NCI-H1092 treated with DMSO at 0.1 percent for 48 hours (cell line): ENCODE measurements at places on chromosomes 7 and 10.

DNA sequence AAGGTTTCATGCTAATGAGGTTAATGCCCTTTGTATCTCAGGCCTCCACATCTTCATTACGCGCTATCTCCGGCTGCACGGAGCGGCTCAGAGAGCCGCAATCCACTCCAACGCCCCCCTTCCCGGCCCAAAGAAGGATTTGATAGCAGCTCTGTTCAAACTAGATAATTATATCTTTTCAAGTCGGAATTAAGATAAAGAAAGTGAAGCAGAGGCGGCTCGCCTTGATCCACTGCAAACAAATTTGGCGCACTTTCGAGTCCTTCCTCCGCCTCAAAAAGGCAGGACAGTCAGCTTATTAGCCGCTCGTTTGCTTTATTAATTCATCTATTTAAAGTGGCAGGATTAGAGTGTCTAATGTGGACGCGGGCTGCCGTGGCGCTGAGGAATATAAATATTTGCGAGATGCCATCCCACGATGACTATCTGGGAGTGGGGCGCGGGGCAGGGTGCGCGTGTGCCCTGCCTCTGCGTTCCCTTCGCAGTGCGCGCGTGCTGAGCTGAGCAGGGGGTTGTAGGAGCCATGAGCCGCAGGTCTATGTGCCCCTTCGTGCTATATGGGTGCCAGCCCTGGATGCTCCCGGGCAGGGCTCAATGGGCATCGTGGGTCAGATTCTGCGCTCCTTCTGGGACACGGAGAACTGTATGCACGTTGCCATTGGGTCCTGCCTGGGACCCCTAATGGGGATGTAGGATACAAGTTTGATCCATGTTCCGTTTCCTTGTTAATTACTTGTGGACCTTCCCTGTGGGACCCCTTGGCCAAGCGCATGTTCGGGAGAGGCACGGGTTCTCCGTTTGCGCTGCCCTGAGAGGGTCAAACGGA, 9.0 kb downstream of the EMX2 start:
- DNase-seq = no peak

GRCh38 chr10:48480397-48481374, 124.2 kb downstream of the ARHGAP22 start:
- no peak for DNase-seq

DNA sequence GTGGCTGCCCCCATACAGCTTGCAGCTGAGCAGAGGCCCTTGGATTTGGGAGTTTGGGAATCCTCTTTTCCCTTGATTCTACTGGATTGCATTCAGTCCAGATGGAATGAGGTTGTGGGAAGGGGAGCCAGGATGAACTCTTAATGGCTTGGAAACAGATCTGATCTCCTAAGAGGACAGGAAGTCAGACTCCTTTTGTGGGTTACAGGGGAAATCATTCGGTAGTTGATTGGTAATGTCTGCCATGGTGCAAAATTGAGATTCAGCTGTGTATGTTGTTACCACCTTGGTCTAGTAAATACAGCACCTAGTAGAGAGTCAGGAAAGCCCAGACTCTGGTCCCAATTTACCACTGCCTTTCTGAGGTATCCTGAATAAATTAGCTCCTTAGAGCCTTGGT, 144.2 kb upstream of the TNRC18 start:
- DNase-seq = no peak

DNA sequence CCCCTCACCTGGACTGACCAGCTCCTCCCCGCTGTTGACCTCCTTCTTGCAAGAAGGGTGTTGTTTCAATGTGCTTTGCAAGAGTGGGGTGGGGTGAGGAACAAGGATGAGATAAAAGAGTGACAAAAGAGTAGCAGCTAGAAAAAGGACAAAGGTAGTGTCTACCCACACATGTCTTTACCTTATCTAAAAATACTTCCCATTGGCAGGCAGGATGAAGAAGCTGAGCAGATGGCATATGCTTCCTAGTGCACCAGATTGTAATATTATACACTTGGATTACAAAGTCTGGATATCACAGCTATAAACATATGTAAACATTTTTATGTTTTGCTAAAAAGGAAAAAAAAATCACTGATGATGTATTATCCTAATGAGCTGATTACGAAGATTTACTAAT, 34.5 kb downstream of the CHN2 start:
- DNase-seq = peak; percentile 45

DNA sequence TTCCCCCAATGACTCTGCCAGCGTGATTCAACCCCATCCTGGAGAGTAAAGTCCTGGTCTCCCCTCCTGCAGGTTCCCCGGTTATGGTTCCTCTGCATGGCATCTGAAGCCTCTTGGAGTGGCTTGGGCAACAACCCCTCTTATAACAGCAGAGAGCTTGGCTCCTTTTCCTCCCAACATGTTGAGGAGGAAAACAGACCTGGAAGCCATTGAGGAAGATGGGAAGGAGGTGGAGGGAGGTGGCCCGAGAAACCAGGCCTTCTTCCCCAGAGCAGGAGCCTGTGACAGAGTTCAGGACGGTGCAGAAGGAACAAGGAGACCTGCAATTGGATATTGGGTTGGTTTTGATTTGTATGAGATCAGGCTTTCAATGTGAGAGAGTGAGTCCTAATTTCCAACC, 184.0 kb upstream of the ADCY1 start:
- no peak for DNase-seq

DNA sequence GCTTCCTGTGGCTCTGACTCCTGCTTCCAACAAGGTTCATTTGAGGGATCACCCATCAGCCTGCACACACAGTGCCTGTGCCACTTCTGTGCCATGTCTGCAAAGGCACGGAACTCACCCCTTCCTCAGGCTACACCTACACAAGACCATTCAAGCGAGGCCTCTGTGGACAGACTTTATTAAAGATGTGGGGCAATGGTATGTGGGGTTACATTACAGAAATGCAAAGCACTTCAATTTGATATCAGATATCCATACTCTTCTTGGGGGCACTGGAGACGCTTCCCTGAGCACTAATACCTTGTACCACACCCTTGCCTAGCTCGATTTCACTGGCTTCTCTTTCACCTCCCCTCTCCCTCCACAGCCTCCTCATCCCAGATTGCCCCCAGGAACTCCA, 84.4 kb upstream of the FGL2 start:
- no peak for DNase-seq

DNA sequence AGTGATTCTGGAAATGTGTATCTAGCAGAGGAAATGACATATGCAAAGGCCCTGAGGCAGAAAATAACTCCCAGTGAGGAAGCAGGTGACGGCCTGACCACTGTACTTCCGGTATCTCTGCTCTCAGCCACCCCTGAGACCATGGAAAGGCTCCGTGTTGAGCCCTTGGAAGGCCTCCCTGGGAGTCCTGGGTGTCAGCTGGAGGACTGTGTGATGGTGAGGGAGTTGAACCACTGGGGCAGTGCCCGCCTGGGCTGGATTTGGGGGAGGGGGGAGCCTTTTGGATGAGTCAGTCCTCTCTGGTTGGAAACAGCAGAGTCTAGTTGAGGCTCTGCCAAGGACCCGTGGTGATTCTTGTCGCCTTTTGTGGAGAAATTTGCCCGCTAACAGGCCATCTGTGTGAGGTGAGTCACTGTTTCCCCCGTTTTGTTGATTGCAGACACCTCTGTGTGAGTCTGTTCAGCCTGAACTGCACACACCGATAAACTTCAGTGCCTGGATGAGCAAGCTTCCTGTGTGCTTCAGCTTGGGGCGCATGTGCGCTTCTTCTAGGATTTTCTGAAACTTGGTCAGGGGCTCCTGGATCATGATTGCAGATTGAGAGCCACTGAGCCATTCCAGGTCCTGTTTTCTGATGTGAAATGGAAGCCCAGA, 98.6 kb downstream of the GRK5 start:
- no peak for DNase-seq

DNA sequence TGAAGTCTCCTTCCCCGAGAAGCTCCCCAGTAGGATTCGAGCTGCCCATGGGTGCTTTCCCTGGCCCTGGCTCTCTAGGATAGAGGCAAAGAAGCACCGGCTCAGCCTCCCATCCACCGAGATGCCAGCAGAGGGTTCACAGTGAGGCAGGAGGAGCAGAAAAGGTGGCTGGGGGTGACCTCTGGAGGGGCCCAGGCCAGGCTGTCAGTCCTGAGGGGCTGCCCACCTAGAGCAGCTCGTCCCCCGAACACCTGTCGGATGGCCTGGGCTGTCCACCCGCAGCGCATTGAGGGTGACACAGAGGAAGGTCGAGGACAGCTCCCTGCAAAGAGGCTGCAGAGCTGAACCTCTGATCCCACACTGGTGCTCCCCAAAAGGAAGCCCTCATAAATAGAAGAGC, 167.2 kb upstream of the PPP2R2D start:
- no peak for DNase-seq

DNA sequence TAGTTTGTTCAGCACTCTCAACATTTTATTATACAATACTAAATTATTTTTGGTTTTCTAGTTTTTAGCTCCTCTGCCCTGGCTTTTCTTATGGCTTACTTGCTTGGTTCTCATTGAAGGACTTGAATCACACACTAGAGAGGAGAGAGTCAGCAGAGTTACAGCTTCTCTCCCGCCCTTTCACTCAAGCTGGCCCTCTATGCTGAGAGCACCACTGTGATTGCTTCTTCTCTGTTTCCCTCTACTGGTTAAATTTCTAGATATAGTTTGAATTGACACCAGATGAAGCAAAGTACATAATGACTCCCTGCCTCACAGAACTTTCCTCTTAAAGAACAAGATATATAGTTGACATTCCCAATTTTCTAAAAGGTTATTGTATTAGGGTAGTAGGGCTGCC, 767.3 kb upstream of the SORCS1 start:
- DNase-seq = no peak

- DNase-seq = no peak
Measured at GRCh38 chr7:63071396-63071795, 927.3 kb upstream of the ZNF722 start.

DNA sequence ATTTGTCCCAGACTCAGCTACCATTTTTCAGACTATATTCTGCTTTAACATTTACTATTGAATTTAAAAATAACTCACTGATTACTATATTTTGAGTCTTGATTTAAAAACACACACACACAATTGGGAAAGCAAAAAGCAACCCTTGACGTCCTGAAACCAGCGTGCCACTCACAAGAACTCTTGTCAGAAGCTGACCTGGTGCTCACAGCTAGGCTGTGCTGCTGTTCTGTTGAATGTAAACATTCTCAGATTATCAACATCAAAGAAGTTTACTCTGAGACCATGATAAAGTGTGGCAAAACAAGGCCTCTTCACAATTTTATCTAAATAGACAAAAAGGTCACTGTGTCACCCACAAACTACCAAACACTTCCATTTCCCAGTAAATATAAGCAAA, 62.6 kb upstream of the CACNA2D1 start:
- no peak for DNase-seq

- DNase-seq = no peak
Measured at GRCh38 chr10:11144626-11145494, 127.2 kb downstream of the CELF2 start.

DNA sequence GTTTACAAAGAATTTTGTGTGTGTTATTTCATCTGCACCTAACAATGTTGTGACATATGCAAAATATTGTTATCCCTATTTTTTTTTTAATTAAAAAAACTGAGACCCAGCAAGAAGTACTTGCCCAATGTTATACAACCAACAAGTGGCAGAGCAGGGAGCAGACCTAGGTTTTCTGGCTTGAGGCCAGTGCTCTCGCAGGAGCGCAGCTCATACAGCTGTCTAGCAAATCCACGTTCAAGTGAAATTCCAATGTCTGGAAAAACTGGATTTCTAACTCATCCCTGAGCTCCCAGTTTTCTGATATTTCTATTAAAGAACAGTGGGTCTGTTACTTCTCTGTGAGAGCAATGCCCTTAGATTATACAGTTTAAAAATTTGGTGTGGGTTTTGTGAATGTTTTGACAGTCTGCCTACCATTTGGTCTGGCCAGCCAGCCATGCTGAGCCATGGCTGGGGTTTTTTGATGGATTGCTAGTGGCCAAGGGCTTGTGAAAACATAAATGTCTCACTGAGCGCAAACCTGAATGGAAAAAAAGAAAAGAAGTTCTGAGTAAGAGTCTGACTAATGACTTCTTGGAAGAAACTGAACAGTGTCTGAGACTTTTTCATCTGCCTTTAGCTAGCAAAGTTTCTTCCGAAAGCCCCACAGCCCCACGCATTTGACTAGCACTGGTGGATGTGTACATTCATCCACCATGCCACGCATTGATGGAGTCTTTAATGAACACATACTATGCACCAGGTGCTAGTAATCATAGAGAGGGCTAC, 15.4 kb upstream of the PRF1 start:
- DNase-seq = peak; percentile 16

GRCh38 chr10:121926671-121927317, 1.0 kb downstream of the ATE1 start:
- DNase-seq = peak; percentile 9

DNA sequence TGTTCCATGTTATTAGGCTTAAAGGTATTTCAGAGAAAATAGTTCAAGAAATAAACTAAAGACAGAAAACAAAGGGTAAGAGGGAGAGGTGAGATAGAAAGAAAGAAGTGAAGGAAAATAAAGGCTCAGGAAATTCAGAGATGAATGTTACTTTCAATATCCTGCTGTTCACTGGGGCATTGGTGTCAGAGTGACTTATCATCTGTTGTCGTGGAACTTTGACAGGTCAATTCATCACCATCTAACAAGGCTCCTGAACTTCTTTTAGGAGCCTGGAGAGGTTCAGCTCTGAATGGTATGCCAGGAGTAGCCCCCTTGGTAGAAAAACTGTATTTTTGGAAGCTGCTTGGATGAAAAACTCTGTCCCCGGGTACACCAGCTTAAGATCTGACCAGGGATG, 100.1 kb downstream of the KLF6 start:
- DNase-seq = no peak

DNA sequence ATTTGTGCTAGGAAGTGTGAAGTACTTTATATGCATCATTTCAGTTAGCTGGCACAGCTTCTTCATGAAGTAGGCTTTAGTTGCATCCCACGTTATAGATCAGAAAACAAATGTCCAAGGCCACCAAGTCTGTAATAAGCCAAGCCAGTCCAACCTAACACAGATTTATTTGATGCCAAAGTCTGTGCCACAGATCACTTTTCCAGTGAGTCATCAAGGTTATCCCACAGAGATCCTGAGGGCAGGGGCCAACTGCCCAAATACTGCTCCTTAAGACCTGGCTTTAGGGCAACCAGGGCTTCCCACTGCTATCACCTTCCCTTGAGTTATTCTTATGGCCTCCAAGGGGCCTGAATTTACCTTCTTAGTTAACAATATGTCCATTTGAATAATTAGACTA, 1340.4 kb downstream of the XPNPEP1 start:
- no peak for DNase-seq

DNA sequence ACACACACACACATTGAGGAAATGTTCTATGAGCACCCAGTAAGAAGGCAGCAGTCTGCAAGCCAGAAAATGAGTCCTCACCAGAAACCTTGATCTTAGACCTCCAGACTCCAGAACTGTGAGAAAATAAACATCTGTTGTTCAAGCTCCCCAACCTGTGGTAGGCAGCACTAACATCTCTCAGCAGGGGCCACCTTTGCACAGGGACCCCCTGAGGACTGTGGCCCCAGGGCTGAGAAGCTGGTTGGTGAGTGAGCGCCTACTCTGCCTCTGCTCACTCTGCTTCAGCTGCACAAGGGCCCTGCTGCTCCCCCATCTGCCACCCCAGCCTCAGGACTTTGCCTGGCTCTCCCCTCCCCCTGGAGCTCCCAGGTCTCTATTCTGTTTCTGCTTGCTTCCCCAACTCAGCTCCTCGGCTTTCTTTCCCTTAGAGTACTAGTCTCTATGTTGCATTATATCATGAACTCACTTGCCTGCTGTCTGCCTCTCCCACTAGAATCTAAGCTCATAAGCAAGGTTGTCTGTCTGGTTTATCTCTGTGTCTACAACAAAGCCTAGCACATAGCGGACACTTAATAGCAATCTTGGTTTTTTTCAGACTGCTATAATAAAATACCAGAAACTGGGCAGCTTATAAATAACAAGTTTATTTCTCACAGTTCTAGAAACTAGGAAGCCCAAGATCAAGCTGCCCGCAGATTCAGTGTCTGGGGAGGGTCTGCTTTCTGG, 40.4 kb upstream of the PRLHR start:
- no peak for DNase-seq
